Omental fat pad (tissue), 4 donors: ENCODE measurements at places on chromosomes 16 and 17. TPM values are rescaled to one million over a fixed set of nuclear protein-coding genes. Genes with fewer than 3 reads are reported as not detected.

ACSM5 gene
- 22.6 TPM for total RNA-seq

IGF2BP1 gene
- total RNA-seq, result not detected

TPSB2 gene
- 10.1 TPM for total RNA-seq

SLC52A1 gene
- not detected for total RNA-seq

TMED6 gene
- total RNA-seq, result not detected

SOX15 gene
- total RNA-seq, result 0.72 TPM

DDX52 gene
- 17.7 TPM for total RNA-seq

SPN gene
- total RNA-seq, result 1.1 TPM

PIGS gene
- total RNA-seq, result 55.5 TPM

PRR35 gene
- not detected for total RNA-seq

HBA1 gene
- total RNA-seq, result 84.4 TPM

TNK1 gene
- 0.95 TPM for total RNA-seq

KRT32 gene
- not detected for total RNA-seq

KRTAP2-1 gene
- not detected for total RNA-seq

ABCC11 gene
- 0.79 TPM for total RNA-seq

CDH15 gene
- total RNA-seq, result not detected

LGALS9B gene
- not detected for total RNA-seq

ARHGAP27 gene
- total RNA-seq, result 23.4 TPM

EXOC7 gene
- total RNA-seq, result 69.3 TPM

VTN gene
- 82.4 TPM for total RNA-seq

CCL13 gene
- total RNA-seq, result 15.3 TPM

UNC13D gene
- total RNA-seq, result 5.2 TPM

CALCOCO2 gene
- 107 TPM for total RNA-seq

MFAP4 gene
- total RNA-seq, result 170 TPM

CMTR2 gene
- 16.9 TPM for total RNA-seq

SERPINF2 gene
- 6.0 TPM for total RNA-seq

HS3ST3B1 gene
- 1.3 TPM for total RNA-seq

CARD14 gene
- total RNA-seq, result 0.63 TPM

GAST gene
- total RNA-seq, result not detected

GAS2L2 gene
- 0.82 TPM for total RNA-seq

DHX40 gene
- 21.6 TPM for total RNA-seq

CPHXL2 gene
- total RNA-seq, result not detected

SLX1B gene
- total RNA-seq, result 17.4 TPM

LLGL1 gene
- 24.0 TPM for total RNA-seq
